PC-3 (cell line): ENCODE measurements at places on chromosomes 1 and 21. TPM values are rescaled to one million over a fixed set of nuclear protein-coding genes. Genes with fewer than 3 reads are reported as not detected.

The RIT1 gene
- total RNA-seq, result 14.7 and 18.8 TPM in 2 replicates

The ALPL gene
- total RNA-seq, result 0.73 and 0.86 TPM in 2 replicates

The PRR9 gene
- not detected in 2 replicates for total RNA-seq

The SMCP gene
- total RNA-seq, result not detected in 2 replicates

The TFF2 gene
- 21.1 and 22.9 TPM in 2 replicates for total RNA-seq

The RGS5 gene
- total RNA-seq, result 5.0 and 13.4 TPM in 2 replicates

The SPATA21 gene
- total RNA-seq, result not detected in 2 replicates

The PIK3C2B gene
- total RNA-seq, result 34.7 and 35.3 TPM in 2 replicates

The OR2M3 gene
- not detected in 2 replicates for total RNA-seq

The KCNAB2 gene
- total RNA-seq, result 26.4 and 28.5 TPM in 2 replicates

The CRABP2 gene
- total RNA-seq, result 120 and 150 TPM in 2 replicates

The NAV1 gene
- total RNA-seq, result 2.6 and 6.5 TPM in 2 replicates

The KCNK2 gene
- not detected in 2 replicates for total RNA-seq

The SMIM11 gene
- 32.5 and 39.8 TPM in 2 replicates for total RNA-seq

The SLAMF9 gene
- 5.9 and 8.7 TPM in 2 replicates for total RNA-seq
